ENCODE measurements at places on chromosomes 3 and 15. TPM values are rescaled to one million over a fixed set of nuclear protein-coding genes. Genes with fewer than 3 reads are reported as not detected.

DNA sequence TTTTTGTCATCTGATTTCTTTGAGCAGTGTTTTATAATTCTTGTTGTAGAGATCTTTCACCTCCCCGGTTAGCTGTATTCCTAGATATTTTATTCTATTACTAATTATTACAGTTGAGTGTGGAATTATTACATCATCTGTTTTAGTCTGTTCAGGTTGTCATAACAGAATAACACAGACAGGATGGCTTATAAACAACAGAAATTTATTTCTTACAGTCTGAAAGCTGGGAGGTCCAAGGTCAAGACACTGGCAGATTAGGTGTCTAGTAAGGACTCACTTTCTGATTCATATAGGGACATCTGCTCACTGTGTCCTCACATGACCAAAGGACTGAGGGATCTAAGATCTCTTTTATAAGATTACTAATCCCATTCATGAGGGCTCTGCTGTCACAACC lies 121.3 kb upstream of the THBS1 start:
- DNase-seq: no peak

DNA sequence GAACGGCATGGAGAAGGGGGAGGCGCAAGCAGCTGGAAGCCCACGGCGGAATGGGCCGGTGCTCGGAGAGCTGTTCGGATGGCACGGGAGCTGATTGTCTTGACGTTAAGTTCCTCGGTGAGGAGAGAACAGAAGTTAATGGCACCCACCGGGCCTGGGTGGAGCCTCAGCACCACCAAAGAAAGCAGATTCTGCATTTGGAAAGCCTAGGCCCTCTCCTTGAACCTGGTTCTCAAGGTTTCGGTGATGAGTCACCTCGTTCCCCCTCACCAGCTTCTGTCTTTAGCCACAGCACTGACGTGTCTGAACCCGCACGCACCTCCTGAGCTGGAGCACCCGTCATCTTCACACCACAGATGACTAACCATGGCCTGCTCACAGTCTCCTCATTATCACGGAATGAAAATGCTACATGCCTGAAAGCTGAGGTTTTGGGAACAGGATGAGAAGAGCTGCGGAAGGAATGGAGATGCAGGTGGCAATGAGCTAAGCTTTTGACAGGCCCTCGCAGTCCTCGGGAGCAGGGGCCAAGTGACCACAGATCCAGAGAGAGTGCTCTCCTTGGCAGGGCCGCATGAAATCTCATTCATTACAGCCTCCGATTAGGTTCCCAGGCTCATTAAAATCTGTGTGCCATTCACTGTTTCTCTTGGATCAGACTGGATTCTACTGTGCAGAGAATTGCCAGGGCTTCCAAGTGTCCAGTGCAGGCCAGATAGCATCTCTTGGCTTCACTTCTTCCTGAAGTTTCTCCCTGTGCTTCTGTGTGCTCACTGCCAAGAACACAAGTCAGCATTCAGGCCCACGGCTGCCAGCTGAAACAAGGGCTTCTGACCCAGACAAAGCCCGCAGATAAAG lies 96.3 kb upstream of the DLG1 start:
- DNase-seq: peak; percentile 95

DNA sequence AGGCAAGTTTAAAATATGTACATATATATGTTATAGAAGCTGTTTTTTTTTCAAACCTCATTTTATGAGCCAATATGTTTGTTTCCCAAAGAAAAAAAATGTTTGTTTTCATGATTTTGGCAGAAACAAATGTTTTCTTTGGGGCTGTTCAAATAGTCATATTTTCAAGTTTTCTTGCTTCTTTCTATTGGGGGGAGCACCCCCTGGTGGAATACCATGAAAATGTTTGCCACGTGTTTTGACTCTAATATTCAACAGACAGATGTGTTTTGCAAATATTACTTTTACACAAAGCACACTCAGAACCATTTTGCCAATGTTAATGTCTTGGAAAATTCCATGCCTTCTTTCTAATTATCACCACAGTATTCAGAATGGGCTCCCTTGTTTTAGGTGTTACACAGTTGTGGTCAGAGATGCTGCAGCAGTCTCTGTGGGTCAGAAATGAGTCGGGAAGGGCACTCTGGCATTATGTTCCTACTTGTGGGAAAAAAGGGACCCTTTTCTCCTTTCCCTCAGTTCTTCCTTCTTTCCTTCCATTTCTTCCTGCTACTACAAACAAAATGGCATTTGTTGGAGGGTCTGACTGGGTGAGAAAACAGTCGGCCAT lies 817.0 kb downstream of the TUSC7 start:
- no peak for DNase-seq

- no peak for DNase-seq
Measured at GRCh38 chr3:6805236-6805635, 55.7 kb upstream of the GRM7 start.

- no peak for DNase-seq
Measured at GRCh38 chr3:132405609-132406299, 11.5 kb upstream of the DNAJC13 start.

GRCh38 chr3:150132101-150132749 lies 161.5 kb upstream of the PFN2 start:
- DNase-seq: no peak

GRCh38 chr3:146894406-146894805 lies 289.3 kb upstream of the PLSCR5 start:
- no peak for DNase-seq

- no peak for DNase-seq
Measured at GRCh38 chr15:70195171-70195570, 97.5 kb upstream of the TLE3 start.

DNA sequence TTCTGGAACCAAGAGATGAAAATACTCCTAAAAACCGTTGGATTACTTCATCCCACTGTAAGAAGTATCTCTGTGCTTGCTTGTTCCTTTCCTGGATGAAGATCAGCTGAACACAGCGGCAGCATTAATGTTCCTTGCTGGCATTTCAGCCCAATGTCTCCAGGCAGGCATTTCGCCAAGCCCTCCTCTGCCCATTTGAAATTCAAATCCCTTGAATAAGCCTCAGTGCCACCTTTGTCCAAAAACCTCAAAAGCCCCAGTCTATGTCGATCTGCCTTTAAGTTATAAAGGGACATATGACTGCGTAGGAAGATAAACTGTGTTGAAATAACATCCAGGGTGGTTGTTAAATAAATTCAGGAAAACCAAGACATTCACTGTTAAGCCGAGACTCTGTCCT lies 156.8 kb upstream of the PDZRN3 start:
- DNase-seq: no peak

- no peak for DNase-seq
Measured at GRCh38 chr15:27752691-27753090, 346.4 kb downstream of the OCA2 start.

DNA sequence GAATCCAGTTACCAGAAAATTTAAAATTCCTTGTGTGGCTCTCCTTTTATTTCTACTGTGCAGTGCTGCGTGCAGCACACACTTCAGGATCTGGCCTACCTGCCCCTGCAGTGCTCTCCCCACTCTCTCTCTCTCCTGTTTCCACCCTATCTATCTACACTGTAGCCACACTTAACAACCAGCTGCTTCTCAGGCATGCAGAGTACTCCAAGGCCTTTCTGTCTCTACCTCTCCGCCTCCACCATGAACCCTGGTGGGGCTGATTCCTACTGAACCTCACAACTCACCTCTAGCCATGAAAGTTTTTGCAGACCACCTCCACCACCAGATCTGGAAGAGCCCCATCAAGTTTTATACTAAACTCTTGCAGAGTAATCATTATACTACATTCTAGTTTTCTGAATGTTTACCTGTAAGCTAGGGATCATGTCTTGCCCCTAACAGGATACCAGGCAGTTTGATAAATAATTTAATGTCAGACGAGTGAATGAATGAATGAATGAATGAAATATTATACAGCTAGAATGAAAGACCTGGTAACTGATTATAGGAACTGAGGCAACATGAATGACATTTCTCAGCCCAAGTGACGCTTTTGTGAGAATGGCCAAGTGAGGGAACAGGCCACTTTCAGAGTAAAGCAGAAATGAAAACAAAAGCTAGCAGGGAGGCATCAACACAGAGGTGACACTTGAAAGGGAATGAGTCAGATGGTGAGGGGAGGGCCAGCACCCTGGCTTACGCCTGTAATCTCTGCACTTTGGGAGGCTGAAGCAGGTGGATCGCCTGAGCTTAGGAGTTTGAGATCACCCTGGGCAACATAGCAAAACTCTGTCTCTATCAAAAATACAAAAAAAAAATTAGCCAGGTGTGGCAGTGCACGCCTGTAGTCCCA lies 363.5 kb downstream of the FOXP1 start:
- no peak for DNase-seq

DNA sequence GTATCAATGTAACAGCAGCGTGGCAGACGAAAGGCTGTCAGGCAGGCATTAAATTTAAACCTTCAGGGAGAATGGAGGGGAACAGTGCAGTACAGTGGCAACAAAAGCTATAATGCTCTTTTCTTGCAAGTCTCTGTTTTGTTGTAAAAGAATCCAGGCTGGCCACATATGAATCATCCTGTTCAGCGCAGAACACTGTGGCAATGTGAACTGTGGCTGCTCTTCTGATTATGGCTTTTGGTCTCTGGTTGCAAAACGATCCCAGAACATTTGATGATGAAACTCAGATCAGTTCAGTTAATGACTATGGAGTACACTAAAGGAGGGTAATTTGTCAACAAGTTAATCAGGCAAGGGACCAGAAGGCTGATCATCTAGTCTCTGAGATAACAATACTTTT lies 219.7 kb upstream of the SGO1 start:
- DNase-seq: no peak

DNA sequence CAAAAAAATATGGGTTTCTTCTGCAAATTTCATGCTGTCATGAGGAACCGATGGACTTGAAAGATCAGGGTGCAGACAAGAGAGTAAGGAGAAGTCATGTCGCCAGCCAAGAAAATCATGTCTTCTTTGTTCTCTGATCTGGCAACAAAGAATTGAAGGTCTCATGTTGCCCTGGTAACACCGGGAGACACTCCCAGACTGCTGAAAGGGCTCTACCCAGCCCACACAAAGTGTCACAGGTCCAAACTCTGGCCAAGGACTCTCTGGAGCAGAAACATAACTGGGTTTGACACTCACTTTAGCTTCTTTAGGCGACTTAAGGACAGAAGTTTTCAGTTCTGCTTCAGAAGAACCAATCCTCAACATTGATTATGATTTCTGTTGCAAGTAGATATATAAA lies 42.9 kb downstream of the SIDT1 start:
- DNase-seq: no peak

DNA sequence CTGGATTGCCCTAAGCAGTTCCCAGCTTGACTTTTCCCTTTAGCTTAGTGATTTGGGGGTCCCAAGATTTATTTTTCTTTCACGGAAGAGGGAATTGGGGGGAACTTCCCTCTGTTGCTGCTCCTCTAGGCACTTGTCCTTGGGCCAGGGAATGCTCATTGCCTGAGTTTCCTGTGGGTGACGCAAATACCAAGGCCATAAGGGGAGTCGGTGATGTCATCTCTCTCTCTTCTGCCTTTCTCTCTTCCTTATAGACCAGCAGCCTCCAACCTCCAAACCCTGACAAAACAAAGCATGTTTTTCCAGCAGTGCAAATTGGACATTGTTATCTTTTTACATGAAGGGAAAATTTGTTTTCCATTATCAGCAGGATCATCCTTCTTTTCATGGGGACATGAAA lies 120.2 kb downstream of the ITPR1 start:
- DNase-seq: no peak

DNA sequence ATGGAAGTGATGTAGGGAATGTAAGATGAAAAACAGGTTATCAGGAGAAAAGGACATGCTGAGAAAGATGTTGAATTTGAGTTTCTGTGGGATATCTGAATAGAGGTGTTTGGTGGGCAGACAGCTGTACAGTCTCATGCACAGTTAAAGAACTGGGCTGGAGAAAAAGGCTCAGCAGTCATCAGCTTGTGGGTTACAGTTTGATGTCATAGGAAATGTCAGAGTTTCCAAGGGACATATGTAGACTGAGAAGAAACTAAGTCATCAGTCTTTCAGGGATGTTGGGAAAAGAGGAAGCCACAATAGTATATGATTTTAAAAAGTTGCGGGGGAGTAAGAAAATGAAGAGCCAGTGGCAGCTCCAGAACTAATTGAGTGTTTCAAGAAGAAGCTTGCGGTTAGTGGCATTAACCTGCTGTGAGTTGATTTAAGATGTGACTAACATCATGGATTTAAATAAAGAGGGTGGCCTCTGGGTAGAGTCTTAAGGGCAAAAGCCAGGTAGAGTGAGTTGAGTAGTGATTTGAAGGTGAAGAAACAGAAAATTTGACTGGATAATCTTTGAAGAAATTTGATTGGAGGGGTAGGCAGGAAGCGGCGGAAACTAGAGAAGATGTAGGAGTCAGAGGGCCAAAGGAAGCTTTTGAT lies 24.6 kb downstream of the GORASP1 start:
- no peak for DNase-seq

DNA sequence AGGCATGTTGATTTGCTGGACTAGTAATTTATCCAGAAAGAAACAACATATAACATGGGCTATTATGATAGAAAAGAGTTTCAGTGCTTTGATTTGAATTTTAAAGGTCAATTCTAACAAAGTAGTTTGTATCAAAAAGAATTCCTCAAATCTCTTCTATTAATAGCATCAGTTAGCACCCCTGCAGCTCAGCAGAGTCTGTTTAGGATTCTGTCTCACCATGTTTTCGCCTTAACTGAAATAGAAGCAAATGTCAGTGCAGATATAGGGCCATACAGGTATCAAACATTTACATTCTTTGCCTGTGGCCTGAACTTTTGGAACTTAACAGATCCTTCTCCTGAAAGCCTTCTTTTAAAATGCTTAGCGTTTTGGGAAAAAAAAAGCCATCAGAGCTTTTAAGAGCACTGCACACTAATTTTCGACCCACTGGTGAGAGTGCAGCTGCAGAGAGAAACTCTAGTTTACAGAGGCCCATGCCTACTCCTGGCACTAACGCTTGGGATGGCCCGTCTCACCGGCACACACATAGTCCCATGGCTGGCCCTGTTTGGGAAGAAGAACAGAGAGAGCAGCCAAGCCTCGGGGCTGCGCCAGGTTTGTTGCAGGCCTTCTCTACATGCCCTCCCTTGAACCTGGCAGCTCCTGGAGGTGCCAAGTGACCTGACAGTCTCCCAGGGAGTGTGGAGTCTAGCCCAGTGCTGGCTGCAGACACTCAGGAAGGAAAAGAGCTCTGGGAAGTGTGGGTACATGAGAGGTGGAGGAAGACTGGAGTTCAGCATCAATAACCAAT lies 9.9 kb upstream of the PAQR9 start:
- no peak for DNase-seq

GRCh38 chr3:143763564-143764162 lies 84.6 kb downstream of the SLC9A9 start:
- peak; percentile 3 for DNase-seq

DNA sequence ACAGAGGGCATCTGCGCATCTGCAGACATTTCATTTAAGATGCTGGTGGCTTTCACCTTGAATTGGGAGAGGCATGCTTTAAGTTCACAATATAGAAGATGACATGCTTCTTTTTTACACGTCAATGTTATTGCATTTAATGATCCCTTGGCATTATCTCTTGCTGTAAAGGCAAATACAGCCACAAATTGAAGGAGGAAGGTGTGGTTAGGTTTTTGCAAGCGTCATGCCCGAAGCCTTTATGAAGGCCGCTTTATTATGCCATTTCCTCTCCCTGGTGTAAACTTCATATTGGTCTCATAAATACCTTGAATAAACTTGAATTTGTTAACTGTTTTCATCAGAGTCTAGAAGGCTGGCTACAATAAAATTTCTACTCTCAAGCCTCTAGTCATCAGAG lies 212.7 kb downstream of the PDZRN3 start:
- no peak for DNase-seq

Gene GSK3B
- total RNA-seq: 31.7 TPM

Gene RAB6B
- not detected for total RNA-seq

Gene PLSCR5
- total RNA-seq: not detected

Gene IL1RAP
- 9.5 TPM for total RNA-seq

Gene SEMA3G
- total RNA-seq: 0.17 TPM

Gene TMEM212
- not detected for total RNA-seq

Gene LEKR1
- 0.29 TPM for total RNA-seq

Gene BLM
- 12.5 TPM for total RNA-seq

Gene DAZL
- not detected for total RNA-seq

Gene ARNT2
- 35.6 TPM for total RNA-seq
